ENCODE measurements at places on chromosomes 1 and 21.

GRCh38 chr1:243718893-243719292, 131.2 kb downstream of the AKT3 start:
- no peak for DNase-seq

DNA sequence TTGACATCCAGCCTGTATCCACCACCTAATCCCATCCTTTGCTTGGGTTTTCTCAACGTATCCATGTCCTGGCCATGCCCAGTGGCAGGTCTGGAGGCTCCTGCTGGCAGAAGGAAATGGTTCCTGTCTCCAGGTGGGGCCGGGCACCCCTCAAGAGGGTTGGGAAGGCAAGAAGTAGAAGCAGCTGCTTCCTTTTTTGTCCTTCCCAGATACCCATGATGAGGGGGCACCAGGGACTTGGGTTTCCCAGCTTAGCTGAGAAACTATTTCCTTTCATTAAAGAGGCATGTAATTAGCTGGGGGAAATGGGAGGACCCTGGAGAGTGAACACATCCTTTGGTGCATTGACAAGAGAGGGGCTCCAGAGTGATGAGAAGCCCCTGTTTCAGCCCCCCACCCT, 21.1 kb upstream of the SLC45A3 start:
- DNase-seq, result no peak

DNA sequence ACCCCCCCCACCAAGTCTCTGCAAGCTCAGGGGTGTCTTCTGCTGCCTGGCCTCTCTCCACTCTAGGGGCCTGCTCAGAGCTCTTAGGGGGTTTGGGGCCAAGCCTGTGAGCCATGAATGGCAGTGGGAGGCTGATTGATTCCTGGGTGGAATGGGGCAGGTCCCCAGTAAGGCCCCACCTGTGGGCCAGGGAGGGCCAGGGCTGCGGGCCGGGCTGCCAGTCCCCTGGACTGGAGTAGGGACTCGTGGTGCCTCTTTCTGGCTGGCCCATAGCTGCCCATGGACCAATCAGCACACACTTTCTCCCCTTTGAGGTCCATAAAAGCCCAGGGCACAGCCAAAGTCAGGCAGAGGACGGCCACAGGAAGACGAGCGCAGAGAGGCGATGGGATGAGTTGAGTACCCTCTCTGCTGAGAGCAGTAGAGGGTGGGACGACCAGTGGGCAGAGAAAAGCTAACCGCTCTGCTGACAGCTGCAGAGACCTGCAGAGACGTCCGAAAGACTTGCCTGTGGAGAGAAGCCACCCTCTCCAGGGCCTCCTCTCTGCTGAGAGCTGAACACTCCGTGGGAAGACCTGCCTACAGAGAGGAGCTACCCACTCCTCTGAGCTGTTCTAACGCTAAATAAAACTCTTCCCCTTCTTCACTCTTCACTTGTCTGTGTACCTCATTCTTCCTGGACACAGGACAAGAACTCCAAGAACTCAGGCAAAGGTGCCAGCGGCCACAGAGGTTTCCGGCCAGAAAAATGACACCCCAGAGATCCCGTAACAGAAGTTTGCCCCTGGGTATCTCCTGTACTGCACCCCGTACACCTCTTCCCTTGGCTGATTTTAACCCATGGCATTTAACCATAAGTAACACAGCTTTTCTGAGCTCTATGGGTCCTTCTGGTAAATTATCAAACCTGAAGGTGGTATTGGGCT, 38.2 kb upstream of the TARDBP start:
- DNase-seq, result no peak

DNA sequence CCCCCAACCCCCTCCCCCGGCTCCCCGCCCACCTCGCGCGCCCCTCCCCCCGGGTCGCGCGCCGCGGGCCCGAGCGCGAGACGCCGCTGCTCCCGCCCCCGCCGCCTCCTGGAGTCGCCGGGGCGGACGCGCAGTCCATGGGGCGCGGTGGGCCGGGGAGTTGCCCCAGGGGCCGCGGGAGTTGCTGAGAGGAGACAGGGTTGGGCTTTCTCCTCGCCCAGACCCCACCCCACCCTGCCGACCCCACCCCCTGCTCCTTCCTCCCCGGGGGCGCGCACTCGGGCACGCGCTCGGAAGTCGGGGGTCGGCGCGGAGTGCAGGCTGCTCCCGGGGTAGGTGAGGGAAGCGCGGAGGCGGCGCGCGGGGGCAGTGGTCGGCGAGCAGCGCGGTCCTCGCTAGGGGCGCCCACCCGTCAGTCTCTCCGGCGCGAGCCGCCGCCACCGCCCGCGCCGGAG, at the start of gene LAMC1:
Gene LAMC1, plus strand, starts transcription at position 275 of the 455 bp plus-strand sequence. CDS start 297 bp downstream, outside the sequence.
- DNase-seq, result peak; percentile 79

- DNase-seq, result no peak
Observed at GRCh38 chr21:38787016-38787415, 18.7 kb upstream of the ETS2 start.

DNA sequence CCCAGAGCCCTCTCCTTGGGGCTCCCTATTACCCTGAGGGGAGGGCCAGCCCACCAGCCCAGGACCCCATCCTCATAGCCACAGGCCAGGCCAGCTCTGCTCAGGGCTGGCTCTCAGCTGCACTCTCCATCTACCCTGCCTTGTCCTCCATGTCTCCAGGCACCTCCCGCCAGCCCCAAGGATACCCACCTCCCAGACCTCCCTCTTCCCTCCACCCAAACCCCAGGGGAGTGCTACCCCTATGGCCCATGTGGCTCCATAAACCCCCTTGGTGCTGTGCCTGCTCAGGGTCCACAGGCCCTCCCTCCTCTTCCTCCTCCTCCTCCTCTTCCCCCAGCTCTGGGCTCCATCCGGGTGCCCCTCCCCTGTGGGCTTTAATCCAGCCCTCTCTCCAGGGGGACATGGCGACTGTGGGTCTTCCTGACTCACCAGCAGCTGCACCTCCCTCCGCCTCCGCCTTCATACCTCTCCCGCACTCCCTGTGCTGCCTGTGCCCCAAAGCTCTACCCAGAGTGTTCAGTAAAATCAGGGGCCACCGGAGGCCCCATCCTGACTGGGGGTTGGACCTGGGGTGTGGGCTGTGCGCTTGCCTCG, 9.1 kb downstream of the YBEY start:
- no peak for DNase-seq

GRCh38 chr1:37032660-37033354, 1.5 kb downstream of the GRIK3 start:
- DNase-seq, result no peak

GRCh38 chr1:44854970-44855369, 11.9 kb upstream of the PTCH2 start:
- no peak for DNase-seq

GRCh38 chr1:82487778-82488177, 687.0 kb downstream of the ADGRL2 start:
- DNase-seq, result no peak

DNA sequence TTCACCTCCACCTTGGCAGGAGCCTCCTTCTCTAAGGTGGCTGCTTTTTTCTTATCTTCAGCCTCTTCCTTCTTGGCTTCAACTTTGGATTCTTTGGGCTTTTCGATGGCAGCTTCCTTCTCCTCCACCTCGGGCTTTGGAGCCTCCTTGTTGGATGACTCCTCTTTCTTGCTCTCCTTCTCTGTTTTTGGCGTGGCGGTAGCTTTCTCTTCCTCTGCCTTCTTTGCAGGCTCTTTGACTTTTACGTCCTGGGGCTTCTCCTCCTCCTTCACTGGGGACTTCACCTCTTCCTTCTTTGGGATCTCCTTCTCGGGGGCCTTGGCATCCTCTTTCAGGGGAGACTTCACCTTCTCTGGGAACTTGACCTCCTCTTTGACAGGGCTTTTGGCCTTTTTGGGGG, 13.9 kb upstream of the CD2 start:
- DNase-seq, result no peak

DNA sequence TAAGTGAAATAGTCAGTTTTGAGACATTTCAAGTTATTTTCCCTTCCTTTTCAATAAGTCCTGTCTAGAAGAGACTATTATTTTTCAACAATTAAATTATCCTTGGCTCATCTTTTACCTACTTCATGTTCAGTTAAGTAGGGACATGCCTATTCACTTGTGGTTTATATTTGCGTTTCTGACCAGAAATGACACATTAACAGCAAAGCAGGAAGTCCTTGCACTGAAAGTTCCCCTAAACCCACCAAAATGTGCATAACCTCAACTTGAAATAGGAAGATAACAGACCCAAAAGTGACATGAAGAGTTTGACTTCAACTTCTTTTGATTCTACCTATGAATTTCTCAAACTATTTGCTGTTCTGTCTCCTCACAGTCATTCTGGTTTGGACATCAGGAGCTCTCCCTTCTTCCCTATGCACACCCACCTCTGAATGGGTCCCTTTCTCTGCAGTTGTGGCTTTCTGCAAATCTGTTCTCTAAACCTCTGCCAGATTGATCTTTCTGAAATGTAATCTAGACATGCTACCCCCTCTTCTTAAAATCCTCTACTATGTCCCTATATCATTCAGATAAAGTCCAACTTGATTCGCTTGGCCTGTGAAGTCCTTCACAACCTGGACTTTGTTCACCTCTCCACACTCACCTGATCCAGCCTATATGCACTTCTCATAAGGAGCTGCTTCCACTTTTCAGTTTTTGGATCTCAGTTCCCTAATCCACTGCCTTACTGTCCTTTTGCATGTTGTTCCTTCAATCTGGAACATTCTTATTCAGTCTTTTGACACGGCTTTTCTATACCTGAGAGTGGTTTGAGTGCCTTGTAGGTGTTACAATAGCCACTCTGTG, 661.5 kb upstream of the ADGRL4 start:
- peak; percentile 44 for DNase-seq

GRCh38 chr1:223508796-223509195, 115.6 kb downstream of the CCDC185 start:
- DNase-seq, result no peak

- no peak for DNase-seq
Observed at GRCh38 chr21:42844411-42845113, 34.8 kb downstream of the WDR4 start.

DNA sequence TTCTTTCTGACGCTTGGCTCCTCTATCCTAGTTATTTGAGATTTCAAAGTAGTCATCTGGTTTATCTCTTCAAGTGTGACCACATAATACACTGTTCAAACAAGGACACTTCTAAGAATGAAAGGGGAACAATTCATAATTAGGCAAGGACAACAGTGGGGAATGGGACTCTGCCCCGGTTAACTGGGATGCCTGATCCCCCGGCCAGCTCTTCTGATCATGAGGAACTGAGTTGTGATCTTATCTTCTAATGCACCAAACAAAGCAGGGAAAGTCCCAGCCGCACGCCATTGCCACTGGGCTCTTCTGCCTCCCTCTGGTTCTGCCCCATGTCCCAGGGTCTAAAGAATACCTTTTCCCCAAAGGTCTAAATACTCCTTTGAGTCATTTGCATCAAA, 158.2 kb upstream of the IRF2BP2 start:
- peak; percentile 39 for DNase-seq

GRCh38 chr1:42333662-42334239, 1.3 kb downstream of the FOXJ3 start:
- peak; percentile 45 for DNase-seq

GRCh38 chr1:87535551-87535950, 206.9 kb downstream of the LMO4 start:
- no peak for DNase-seq

DNA sequence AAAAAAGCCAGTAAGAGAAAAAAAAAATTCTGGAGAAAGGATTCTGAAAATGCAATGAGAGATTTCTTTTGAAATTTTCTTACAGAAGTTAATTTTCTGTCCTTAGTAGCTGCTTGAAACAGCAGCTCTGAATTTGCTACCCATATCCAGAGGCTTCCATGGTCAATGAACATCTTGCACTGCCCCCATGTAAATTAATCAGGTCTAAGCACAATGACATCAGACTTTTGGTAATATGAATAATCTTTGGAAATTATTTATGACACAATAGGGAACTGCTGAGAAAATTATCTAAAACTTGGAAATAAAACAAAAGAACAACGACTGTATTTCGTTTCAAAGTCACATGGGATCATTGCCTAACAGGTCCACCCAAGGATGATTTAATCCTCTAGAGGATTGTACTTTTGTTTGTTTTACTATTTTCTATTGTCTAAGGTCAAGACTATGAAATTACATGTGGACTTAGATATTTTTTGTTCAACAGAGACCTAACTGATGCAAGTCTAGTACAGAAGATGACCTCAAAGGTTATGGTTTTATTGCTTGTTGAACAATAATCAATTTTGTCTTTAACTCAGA, 312.1 kb downstream of the BACH1 start:
- no peak for DNase-seq

DNA sequence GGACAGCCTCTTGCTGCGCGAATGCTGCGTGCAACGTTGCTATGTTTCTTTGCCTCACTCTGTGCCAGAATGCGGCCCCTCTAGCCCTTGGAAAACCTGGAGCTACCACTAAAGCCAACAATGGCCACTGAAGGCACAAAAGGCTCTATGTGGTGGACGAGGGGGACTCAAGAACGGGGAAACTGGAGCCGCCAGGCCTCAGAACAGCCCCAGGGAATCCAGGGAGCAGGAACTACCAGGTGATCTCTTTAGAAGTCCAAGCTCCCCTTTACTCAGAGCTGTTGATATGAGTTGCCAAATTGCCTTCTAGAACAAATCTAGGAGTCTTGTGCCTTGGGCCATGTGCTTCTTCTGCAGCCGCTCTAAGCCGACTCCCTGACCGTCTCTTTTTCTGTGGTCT, 113.8 kb upstream of the ERRFI1 start:
- DNase-seq, result no peak

DNA sequence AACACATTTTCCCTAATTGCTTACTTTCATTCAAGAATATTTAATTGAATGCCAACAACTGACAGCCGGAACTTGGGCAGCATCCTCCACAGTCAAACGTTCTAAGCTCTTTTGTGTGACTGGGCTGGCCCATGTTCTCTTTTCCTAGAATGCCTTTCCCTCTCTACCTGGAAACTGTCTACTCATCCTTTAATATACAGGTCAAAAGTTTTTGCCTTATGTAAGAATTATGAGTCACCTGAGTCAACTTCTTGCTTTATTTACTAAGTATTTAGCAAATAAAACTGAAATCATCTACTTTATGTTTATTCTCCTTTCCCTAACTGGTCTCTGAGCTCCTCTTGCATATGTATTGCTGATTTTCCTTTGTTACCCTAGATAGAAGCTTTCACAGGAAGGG, 172.2 kb downstream of the CHRM3 start:
- DNase-seq, result no peak

- no peak for DNase-seq
Observed at GRCh38 chr1:31798086-31798432, 17.8 kb downstream of the SPOCD1 start.

- no peak for DNase-seq
Observed at GRCh38 chr1:81165963-81166362, 634.8 kb upstream of the ADGRL2 start.

DNA sequence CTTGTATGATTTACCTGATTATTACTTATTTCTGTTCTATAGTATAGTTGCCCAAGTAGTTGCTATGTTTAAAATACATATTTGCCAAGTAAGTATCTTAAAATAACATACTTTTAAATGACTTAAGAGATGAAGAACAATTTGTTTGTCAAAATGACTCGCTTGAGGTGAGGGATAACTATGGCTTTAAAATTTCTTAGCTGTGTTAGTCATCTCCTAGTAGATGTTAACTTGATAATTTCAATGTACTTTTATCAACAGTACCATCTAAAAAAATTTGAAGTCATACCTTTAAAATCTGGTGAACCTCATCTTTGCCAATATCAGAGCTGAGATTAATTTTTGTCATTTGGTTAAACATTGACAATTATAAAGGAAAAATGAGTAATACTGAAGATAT, 37.7 kb downstream of the ODR4 start:
- DNase-seq, result no peak

All from OCI-M1 (cell line).